Erythroblast (primary cell): ENCODE measurements at places on chromosomes 3 and 15.
A peak's percentile ranks its signal among the peaks of the same experiment; 100 is the strongest.

- no peak for DNase-seq
These were observed 50.0 kb downstream of the SELENOT start for GRCh38 chr3:150653110-150653561.

GRCh38 chr3:5465183-5465582 lies 277.7 kb downstream of the EDEM1 start:
- no peak for DNase-seq

- no peak for DNase-seq
These were observed 107.4 kb downstream of the GREM1 start for GRCh38 chr15:32825219-32825618.

DNA sequence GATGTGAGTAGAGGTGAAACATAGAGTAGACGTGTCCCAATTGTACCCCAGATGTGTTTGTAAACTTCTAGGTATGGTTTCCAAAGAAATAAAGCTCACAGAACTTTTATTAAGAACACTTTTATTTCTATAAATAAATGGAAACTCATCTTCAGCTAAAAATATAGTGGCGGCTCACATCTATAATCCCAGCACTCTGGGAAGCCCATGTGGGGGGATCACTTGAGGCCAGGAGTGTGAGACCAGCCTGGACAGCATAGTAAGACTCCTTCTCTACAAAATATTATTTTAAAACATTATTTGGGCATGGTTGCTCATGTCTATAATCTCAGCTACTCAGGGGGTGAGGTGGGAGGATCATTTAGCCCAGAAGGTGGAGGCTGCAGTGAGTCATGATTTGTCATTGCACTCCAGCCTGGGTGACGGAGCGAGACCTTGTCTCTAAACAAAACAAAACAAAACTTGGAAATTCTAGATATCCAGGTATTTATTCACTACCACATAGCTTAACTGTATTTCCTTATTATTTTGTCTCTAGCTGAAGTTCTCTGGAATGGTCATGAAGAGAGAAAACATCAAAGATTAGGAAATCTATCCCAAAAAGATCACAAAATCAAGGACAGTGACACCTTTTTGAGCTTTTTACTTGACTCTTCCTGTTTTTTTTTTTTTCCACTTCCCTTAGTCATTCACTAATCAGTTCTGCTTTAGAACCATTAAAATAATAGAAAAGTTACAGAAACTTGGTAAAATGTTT lies 258.1 kb downstream of the TIGIT start:
- DNase-seq, result peak; percentile 26

- no peak for DNase-seq
These were observed 37.3 kb upstream of the CMTM8 start for GRCh38 chr3:32200992-32201758.

DNA sequence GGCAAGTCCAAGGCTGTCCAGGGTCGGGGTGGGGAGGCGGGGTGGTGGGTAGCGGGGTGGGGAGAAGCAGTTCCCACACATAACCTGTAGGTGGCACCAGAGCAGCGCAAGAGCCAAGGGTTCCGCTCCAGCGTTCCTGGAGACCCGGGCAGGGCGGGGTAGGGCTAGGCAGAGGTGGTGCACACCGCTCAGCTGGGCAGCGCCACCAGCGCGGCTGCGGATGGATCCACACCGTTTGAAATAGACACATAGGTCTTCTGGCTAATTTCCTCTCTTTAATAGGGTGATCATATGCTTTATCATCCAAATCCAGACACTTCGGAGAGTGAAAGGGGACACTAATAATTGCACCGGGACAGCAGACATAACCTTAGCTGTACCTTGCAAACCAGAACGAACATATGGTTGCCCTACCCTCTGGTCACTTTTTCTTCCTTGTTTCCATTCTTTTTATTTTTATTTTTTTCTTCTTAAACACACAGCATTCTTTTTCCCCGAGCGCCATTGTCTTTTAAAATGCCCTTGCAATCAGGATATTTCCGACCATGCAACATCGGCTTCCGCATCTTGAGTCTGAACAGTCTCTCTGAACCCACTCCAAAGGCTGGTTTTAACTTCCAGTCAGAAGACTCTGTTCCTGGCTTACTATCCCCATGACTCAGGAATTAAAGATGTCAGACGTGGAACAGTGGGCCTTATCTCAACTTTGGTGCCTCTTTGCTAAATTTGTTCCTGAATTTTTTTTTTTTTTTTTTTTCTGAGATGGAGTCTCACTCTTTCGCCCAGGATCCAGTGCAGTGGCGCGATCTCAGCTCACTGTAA lies 12.5 kb upstream of the ZSCAN2 start:
- DNase-seq, result peak; percentile 85

DNA sequence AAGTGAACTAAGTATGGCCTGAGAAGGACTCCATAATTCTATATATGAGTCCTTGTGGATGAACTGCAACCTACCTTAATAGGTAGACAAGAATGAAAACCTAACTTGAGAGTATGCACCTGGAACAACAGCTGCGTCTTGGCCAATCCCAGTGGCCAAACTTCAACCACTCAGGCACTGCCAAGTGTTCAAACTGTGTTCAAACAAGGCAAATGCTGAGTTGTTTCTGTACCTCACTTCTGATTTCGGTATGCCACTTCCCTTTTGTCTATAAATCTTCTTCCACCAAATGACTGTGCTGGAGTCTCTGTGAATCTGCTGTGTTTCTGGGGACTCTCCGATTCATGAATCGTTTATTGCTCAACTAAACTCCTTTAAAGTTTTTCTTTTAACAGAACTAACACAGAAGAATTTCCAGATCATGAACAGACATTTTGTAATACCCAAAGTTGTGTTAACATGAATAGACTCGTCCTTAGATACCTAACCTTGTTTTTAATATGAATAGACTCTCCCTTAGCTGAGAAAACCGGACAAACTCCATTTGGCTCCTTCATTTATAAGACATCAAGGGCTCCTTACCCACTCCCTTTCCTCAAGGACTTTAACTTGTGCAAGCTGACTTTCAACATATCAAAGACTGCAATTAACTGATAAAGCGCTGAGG lies 4.1 kb downstream of the ZNF717 start:
- DNase-seq, result no peak

- no peak for DNase-seq
These were observed 124.8 kb downstream of the RPLP1 start for GRCh38 chr15:69577397-69577796.

GRCh38 chr3:452221-452620 lies 255.7 kb downstream of the CHL1 start:
- no peak for DNase-seq

GRCh38 chr3:10983219-10983916 lies 9.2 kb upstream of the SLC6A1 start:
- DNase-seq, result no peak

- peak; percentile 67 for DNase-seq
These were observed 25.9 kb upstream of the FBN1 start for GRCh38 chr15:48671103-48672022.

GRCh38 chr3:36201546-36201945 lies 178.8 kb upstream of the STAC start:
- no peak for DNase-seq

GRCh38 chr3:189001559-189001958 lies 170.2 kb upstream of the TPRG1 start:
- DNase-seq, result no peak

DNA sequence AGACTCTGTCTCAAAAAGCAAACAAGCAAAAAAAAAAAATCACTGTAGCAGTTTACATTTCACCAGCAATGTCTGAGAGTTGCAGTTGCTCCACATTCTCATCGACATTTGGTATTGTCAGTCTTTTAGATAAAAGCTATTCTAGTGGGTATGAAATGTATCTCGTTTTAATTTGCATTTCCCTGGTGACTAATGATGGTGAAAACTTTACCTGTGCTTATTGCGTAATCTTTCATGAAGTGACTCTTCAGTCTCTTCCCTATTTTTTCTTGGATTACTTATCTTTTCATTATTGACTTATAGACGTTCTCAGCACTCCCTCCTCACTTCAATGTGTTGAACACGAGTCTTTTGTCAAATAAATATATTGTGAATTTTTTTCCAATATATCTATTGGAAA lies 37.2 kb upstream of the CLSTN2 start:
- no peak for DNase-seq

DNA sequence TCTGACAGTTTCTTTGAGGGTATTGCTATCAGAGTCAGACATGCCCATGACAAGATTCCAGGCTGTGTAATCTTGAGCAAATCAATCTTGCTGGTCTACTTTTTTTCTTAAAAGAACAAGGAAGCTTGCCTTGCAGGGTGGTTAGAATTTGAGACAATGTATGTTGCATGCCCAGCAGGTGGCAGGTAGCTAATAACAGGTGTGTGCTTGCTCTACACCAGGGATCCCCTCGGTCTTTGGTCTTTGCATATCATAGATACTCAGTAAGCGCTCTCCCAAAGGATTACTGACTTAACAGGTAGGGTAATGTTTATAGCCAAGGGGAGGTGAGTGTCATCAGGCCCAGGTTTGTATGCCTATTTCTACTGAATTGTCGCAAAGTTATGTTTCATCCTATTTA lies 37.3 kb downstream of the CACNA1D start:
- no peak for DNase-seq
